ENCODE measurements at places on chromosomes 5 and 9.

GRCh38 chr5:167912941-167913665, 378.3 kb upstream of the WWC1 start:
- no peak for DNase-seq

DNA sequence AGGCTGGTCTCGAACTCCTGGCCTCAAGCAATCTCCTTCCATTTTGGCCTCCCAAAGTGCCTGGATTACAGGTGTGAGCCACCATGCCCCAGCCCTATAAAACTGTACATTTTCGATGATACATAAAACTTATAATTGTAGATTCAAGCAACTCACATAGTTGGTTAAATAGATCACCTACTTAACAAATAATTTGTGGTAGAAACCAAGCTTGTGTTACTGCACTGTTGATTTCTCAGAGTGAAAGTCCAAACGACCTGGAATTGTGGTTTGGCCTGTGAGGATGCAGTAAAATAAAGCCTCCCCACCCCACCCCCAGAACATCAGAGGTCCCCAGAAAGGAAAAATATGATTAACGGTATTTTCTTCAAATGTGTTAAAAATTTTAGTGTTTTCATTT, 92.7 kb downstream of the TRIO start:
- DNase-seq, result no peak

- DNase-seq, result no peak
Observed at GRCh38 chr5:163913548-163913947, 408.1 kb downstream of the MAT2B start.

DNA sequence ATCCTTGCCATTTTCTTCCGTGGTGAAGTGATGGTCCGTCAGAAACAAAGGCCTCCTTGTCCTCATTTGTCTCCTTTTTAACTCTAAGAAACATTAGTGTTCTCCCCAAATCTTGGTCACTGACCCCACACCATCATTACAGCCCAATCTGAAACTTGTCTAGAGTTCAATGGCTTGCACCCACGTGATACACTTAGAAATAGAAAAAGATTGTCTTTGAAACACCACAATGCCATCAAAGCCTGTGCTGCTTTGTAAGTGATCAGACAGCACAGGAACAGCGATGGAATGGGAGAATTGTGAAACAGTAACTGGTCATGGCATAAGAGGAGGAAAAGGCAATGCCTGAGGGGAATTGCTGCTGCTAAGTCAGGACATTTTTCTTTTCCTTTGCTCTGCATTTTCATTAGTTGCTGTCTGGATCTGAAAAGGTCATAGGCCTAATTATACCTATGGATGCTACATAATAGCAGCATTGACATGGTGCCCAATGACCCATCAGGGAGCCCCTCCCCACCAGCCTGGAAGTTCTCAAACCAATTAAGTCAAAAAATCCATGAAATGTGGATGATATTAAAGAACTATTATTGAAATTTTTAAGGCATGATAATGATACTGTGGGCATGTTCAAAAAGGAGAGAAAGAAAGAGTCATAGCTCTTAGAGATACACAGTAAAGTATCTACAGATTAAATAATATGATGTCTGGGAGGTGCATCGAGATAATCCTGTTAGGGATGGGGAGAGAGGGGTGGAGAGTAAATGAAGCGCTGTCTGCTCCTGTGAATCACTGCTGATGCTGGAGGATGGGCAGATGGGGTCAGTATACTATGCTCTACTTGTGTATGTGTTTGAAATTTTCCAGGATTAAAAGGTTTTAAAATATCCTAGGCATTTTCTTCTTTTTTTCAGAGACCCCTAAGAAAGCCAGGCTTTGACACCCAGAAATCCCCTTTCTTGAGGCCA, 83.6 kb downstream of the ENC1 start:
- no peak for DNase-seq

DNA sequence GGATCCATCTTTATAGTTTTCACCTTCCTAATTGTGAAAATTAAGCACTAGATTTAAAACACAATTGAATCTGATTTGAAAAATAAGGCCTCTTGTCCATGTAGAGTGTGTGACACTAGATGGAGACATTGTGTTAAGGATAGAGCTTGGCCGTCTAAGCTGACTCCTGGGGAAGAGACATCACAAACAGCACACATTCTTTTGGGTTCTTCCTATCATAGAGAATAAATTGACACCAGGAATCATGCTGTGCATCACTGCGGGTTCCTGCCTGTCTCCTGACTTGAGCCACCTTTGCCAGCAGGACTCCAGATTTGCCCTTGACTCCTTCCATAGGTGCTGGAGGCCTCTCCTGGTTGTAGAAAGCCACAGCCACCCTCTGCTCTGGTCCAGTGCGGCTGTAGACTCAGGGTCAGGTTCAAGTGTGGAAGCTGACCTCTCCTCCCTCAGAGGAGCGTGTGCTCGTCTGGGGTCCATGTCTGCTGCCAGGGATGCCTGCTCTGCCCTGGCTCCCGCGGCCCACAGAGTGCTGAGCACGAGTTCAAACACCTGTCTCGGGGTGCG, 11.2 kb downstream of the ROPN1L start:
- no peak for DNase-seq

DNA sequence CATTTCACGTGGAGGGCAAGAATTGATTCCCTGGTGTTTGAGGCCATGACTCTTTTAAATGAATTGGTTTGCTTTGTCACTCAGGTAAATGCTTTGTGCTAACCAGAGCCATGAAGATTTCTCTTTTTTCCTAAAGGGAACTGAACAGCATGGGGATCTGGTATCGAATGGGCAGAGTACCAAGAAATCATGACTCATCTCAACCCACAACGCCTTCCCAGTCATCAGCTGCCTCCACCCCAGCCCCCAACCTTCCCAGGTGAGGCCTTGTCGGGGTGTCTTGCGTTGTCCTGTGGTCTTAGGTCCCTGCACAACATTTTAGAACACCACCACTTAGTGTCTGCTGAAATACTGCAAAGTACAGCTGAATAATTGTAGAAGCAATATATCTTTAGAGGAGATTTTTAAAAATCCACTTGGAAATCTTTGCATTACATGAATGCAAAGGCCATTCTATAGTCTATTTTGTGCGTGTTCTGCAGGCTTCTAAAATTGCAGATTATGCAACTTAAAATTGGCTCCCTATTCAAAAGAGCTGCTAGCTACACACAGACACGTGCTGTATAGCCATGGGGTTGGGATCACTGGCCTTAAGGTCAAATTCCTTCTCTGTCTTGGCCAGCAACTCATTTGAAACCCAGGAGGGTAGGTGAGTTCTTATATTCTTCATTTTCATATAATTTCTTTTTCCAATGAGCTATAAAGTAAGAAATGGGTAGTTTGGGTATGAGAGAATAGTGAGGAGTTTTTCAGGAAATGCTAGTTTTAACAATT, 69.0 kb downstream of the MVB12B start:
- no peak for DNase-seq

- no peak for DNase-seq
Observed at GRCh38 chr9:5958273-5958672, 57.2 kb downstream of the RANBP6 start.

Measured in NK-92 treated with Interleukin-12 subunit alpha and Interleukin-12 subunit beta, amount 100 ng/mL, for 24 hours (cell line).